Fibroblast of mammary gland (primary cell): ENCODE measurements at places on chromosomes 5 and 9.

DNA sequence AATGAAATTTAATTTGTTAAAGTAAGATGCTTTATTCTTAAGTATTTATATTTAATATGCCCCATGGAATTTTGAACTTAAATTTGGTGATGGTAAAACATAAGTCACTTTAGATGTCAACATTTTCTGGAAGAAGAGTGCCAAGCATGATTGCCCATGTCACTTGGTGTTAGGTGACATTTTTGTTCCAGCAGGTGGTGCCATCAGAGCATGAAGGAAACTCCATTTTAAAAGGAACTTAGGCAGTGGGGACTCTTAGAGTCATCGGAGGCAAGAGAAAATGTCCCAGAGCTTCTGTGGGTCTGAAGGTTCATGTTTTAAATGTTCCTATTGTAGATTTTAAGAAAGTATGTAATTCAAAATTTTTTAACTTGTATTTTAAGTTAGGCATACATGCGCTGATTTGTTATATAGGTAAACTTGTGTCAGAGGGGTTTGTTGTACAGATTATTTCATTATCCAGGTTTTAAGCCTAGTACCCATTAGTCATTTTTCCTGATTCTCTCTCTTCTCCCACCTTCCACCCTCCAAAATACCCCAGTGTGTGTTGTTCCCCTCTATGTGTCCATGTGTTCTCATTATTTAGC is 789.3 kb downstream of the SEMA5A start:
- DNase-seq = peak; percentile 67

DNA sequence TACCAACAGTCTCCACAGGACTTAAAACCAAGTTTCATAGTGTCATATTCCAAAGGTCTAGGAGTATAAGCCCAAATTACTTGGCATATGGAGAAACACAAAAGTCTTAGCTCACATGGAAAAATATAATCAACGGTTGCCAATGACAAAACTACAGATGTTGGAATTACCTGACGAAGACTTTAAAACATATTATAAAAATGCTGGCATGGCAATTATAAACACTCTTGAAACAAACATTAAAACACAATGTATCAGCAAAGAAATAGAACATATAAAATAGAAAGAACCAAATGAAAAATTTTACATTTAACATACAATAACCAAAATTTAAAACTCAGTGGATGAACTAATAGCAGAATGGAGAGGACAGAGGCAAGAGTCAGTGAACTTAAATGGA is 7.9 kb upstream of the WDR41 start:
- DNase-seq = no peak

GRCh38 chr9:138013273-138013672 is 135.7 kb downstream of the CACNA1B start:
- no peak for DNase-seq

DNA sequence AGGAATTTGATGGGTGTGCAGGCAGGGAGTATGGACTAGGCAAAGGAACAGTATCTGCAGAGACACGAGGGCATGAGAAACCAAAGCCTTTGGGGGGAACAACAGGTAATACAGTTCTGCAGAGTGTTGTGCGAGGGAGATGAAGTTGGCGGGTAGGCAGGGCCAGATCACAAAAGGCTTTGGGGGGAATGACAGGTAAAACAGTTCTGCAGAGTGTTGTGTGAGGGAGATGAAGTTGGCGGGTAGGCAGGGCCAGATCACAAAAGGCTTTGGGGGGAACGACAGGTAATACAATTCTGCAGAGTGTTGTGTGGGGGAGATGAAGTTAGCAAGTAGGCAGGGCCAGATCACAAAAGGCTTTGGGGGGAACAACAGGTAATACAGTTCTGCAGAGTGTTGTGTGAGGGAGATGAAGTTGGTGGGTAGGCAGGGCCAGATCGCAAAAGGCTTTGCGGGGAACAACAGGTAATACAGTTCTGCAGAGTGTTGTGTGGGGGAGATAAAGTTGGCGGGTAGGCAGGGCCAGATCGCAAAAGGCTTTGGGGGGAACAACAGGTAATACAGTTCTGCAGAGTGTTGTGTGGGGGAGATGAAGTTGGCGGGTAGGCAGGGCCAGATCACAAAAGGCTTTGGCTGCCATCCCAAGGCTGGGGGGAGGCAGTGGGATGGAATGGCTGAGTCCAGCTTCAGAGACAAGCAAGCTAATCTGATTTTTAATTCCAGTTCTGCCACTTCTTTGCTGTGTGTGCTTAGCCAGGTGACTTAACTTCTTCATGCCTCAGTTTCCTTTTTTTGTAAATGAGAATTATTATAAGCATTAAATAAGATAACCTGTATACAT is 33.0 kb downstream of the FRMPD1 start:
- DNase-seq = no peak

GRCh38 chr5:96016216-96016615 is 54.6 kb upstream of the ELL2 start:
- no peak for DNase-seq

DNA sequence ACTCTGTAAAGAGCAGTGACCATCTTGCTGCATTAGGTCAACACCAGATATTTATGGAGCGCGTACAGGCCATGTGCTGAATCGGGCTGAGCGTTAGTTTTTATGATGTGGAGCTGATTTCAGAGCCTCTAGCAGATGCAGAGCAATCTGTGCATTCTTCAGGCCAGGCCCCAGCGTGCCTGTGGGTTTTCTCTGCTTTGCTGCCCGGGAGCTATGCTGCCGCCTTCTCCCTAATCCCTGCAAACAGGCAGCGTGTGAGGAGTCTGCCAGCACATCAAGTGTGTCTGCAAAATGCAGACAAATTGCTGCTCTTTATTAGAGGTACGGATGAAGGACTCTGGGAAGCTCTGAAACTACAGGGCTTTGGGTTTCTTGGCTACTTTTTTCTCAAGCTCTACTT is 170.0 kb downstream of the NTRK2 start:
- DNase-seq = no peak

DNA sequence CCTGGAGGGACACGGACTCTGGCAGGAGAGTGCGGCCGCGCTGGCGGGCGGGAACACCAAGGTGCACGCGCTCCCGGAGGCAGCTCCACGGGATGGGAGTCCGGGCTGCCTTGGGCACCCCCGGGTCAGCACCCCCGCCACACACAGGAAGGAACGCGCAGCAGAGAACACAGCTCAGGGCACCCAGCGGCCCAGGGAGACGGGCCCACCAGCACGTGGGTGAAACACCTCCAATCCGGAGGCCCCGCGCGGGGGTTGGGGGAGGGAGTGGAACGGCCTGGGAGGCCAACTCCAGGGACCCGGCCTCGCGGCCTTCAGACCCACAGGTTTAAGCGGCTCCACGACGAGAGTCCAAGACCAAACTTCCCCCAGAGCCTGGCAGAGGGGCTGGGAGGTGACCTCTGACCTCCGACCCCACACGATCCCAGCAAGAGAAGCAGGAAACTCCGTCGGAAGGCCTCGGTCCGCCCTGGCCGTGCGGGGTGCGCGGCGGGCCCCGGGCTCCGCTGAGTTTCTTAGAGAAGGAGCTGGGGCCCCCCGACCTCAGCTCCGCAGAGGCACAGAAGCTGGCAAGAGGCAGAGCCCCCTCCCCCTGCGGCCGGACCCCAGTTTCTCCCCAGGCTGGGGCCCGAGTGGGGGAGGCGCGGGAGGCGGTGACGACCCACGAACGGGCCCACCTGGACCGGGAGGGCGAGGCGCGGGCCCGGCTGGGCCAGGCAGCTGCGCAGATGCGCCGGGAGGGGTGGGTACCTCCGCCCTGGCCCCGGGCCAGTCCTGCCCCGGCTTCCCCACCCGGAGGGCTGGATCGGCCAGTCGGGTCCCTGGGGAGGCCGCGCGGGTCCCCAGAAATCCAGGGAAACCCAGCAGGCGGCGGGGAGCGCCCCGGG is 851 bp downstream of the NACC2 start:
- DNase-seq = peak; percentile 55

DNA sequence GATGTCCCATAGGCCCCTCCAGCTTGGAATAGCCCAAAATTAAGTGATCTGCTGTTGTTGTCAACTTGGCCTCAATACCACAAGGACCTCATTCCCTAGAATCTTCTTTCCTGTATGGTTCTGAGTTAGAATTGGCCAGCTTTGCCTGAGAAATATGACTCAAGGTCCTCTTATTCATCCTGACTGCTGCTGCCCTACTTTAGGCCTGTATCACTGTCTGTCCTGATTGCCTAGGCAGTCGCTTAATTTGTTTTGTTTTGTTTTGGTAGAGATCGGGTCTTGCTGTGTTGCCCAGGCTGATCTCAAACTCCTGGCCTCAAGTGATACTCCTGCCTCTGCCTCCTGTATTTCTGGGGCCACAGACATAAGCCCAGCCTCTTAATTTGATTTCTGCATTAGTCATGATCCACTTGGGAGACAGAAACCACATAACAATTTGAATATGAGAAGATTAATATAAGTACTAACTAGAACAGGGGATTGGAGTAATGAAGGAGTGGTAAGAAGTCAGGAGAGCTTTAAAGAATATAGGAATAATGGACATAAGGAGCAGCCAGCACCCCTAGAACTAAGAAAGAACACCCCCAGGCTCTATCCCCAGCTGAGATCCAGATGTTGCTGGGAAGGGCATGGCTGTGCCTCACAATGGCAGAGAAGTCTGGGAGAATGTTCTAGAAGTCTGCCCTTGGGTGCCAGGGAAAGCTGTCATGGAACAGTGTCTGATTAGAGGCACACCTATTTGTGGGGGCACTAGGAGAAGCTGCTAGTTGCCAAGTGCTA is 4.6 kb downstream of the TEX53 start:
- peak; percentile 64 for DNase-seq
